ENCODE measurements at places on chromosomes 3 and 15. TPM values are rescaled to one million over a fixed set of nuclear protein-coding genes. Genes with fewer than 3 reads are reported as not detected.

Gene IFT57
- total RNA-seq: 21.4 TPM

DNA sequence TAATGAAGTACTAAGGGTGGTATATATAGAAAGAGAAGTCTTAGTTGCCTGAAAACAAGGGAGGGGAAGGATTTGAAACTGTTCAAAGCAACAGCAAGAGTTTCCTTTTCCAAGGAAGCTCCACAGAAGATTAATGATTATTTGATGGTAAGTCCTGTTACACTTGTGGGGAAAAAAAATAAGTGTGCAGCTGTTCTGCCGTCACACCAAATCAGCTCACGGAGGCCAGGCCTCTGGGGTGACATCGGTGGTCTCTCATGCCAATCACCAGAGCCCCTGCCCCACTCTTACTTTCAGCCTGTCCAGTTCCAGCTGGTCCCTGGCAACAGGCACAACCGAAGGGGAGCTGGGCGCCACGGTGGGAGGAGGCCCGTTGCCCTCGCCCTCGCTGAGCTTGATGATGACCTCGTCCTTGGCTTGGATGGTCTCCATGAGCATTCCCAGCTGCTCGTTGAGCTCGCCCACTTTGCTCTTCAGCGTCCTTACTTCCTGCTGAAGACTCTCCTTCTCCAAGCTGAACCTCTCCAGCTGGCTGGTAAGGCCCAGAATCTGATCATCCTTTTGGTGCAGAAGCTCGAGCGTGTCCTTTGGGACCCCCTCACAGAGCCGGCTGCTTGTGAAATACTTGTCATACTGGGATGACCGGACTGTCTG is 53.5 kb downstream of the TBC1D2B start:
- no peak for DNase-seq
- H3K27ac ChIP-seq: no peak overlapping the region
- no peaks in the 10 kb centered on the region for H3K4me1 ChIP-seq
- no peak overlapping the region for H3K4me3 ChIP-seq
- H3K27me3 ChIP-seq: no peaks in the 10 kb centered on the region
- peaks cover 11% of the 10 kb centered on the region for H3K36me3 ChIP-seq

DNA sequence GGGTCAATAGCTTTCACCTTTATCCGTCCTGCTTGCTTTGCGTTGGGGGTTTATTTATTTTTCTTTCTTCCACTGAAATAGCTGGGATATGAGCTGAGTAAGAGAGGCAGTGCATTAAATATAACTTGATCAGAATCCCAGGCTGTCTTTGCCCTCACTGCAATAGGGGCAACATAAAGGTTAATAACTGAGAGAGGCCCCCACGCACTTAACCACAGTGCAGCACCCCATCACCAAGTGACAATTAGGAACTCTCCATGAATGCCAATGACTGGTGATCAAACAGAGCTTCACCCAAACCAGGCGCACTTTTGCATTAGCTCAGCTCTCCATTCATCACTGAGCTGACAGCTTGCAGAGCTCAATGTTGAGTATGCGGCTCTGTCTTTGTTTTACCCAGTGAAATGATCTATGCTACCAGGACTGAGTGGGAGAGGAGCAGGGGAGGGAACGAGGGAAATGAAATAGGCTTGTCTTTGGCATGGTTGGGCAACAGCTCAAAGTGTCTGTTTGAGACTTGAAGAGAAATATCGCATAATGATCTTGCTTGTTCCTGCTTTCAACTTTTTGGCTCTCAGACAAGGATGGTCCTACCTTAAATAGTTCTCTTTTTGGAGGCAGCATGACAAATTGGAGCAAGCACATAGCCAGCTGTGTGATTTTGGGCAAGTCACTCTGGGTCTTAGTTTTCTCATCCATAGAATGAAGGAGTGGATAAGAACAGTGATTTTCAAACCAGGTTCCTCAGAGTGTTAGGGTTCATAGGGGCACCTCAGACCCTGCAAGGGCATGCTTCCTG is 14.5 kb upstream of the GLCE start:
- H3K4me3 ChIP-seq: no peak overlapping the region
- no peak for DNase-seq
- H3K4me1 ChIP-seq: no peaks in the 10 kb centered on the region
- H3K36me3 ChIP-seq: no peaks in the 10 kb centered on the region

Gene GOLGA8N
- total RNA-seq: 0.57 TPM

- H3K36me3 ChIP-seq: no peaks in the 10 kb centered on the region
- H3K4me3 ChIP-seq: no peak overlapping the region
- DNase-seq: no peak
- H3K27me3 ChIP-seq: no peaks in the 10 kb centered on the region
- H3K27ac ChIP-seq: no peak overlapping the region
- H3K4me1 ChIP-seq: no peaks in the 10 kb centered on the region
These were observed 168.4 kb upstream of the VEPH1 start for GRCh38 chr3:157671656-157672055.

GRCh38 chr3:4684976-4685375 is 191.8 kb downstream of the ITPR1 start:
- H3K27me3 ChIP-seq: no peaks in the 10 kb centered on the region
- H3K36me3 ChIP-seq: peaks cover 5% of the 10 kb centered on the region
- DNase-seq: no peak
- no peak overlapping the region for H3K27ac ChIP-seq
- peaks cover 2% of the 10 kb centered on the region for H3K4me1 ChIP-seq

- no peak for DNase-seq
- no peak overlapping the region for H3K27ac ChIP-seq
- H3K27me3 ChIP-seq: no peaks in the 10 kb centered on the region
- H3K36me3 ChIP-seq: no peaks in the 10 kb centered on the region
- no peak overlapping the region for H3K4me3 ChIP-seq
These were observed 721.5 kb upstream of the GOLIM4 start for GRCh38 chr3:168817177-168817576.

Gene LPP
- total RNA-seq: 64.6 TPM

GRCh38 chr15:57526615-57527014 is 65.1 kb upstream of the MYZAP start:
- no peak overlapping the region for H3K4me3 ChIP-seq
- H3K27ac ChIP-seq: no peak overlapping the region
- H3K27me3 ChIP-seq: no peaks in the 10 kb centered on the region
- H3K36me3 ChIP-seq: peaks cover 35% of the 10 kb centered on the region

GRCh38 chr15:33454346-33454745 is 143.6 kb downstream of the RYR3 start:
- no peaks in the 10 kb centered on the region for H3K27me3 ChIP-seq
- no peak for DNase-seq
- H3K36me3 ChIP-seq: no peaks in the 10 kb centered on the region
- no peak overlapping the region for H3K4me3 ChIP-seq
- no peak overlapping the region for H3K27ac ChIP-seq
- peaks cover 2% of the 10 kb centered on the region for H3K4me1 ChIP-seq

Gene KLHL6
- total RNA-seq: not detected

DNA sequence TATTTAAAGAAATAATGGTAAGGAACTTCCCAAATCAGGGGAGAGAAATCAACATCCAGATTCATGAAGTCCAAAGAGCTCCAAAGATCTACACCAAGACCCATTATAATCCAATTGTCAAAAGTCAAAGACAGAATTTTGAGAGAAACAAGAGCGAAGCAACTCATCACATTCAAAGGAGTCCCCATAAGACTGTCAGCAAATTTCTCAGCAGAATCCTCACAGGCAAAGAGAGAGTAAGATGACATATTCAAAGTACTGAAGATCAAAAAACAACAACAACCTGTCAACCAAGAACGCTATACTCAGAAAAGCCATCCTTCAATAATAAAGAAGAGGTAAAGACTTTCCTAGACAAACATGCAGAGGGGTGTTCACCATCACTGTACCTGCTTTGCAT is 342.1 kb downstream of the TIGIT start:
- no peak overlapping the region for H3K27ac ChIP-seq
- H3K36me3 ChIP-seq: peaks cover 4% of the 10 kb centered on the region
- no peaks in the 10 kb centered on the region for H3K4me1 ChIP-seq
- DNase-seq: no peak

Gene TRPC1
- total RNA-seq: 18.6 TPM

Gene HESX1
- total RNA-seq: 28.4 TPM

DNA sequence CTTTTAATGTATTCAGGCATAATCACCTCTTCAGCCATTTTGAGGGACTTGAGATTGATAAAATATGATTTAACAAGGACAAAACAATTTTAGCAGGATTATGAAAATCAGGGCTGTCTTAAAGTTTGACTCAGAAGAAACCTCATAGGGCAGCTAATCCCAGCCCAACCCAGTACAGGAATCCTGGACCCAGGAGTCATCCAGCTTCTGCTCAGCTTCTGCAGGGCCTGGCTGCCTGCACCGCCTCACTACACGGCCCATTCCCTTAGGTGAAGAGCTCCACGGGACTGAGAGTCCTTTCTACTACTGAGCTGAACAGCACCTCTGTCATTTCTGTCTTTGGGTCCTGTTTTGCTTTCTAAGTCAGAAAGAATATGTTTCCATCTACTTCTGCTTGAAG is 37.5 kb downstream of the ARHGAP31 start:
- no peak for DNase-seq
- H3K4me3 ChIP-seq: no peak overlapping the region
- no peak overlapping the region for H3K27ac ChIP-seq
- H3K36me3 ChIP-seq: no peaks in the 10 kb centered on the region
- H3K4me1 ChIP-seq: no peaks in the 10 kb centered on the region

- H3K36me3 ChIP-seq: no peaks in the 10 kb centered on the region
- H3K27me3 ChIP-seq: peaks cover 21% of the 10 kb centered on the region
- H3K4me1 ChIP-seq: no peaks in the 10 kb centered on the region
- no peak overlapping the region for H3K27ac ChIP-seq
- no peak for DNase-seq
These were observed 338.2 kb upstream of the THRB start for GRCh38 chr3:24832891-24833290.

DNA sequence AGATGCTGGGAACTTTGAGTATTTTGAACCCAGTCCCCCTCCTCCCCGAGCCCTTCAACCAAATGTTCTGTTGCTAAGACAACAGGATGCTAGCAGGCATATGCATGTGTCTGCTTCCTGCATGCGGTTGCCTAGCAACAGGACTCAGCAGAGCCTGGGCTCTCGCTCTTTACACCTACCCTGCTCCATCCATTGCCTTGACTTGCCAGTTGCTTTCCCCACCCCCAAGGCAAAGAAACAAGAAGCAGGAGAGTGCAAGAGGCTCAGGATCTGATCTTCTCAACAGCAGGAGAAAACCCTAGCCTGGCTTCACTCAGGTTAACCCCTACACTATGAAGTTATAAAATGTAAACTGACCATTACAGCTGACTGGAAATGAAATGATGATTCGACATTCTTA is 393.0 kb downstream of the IGSF11 start:
- no peak overlapping the region for H3K27ac ChIP-seq
- H3K27me3 ChIP-seq: no peaks in the 10 kb centered on the region
- no peaks in the 10 kb centered on the region for H3K36me3 ChIP-seq
- H3K4me3 ChIP-seq: no peak overlapping the region
- peak; percentile 86 for DNase-seq
- H3K4me1 ChIP-seq: no peaks in the 10 kb centered on the region

- H3K4me1 ChIP-seq: no peaks in the 10 kb centered on the region
- no peak overlapping the region for H3K4me3 ChIP-seq
- H3K27me3 ChIP-seq: no peaks in the 10 kb centered on the region
These were observed 7.1 kb upstream of the DVL3 start for GRCh38 chr3:184148076-184148475.

DNA sequence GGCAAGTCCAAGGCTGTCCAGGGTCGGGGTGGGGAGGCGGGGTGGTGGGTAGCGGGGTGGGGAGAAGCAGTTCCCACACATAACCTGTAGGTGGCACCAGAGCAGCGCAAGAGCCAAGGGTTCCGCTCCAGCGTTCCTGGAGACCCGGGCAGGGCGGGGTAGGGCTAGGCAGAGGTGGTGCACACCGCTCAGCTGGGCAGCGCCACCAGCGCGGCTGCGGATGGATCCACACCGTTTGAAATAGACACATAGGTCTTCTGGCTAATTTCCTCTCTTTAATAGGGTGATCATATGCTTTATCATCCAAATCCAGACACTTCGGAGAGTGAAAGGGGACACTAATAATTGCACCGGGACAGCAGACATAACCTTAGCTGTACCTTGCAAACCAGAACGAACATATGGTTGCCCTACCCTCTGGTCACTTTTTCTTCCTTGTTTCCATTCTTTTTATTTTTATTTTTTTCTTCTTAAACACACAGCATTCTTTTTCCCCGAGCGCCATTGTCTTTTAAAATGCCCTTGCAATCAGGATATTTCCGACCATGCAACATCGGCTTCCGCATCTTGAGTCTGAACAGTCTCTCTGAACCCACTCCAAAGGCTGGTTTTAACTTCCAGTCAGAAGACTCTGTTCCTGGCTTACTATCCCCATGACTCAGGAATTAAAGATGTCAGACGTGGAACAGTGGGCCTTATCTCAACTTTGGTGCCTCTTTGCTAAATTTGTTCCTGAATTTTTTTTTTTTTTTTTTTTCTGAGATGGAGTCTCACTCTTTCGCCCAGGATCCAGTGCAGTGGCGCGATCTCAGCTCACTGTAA is 12.5 kb upstream of the ZSCAN2 start:
- no peak overlapping the region for H3K27ac ChIP-seq
- DNase-seq: peak; percentile 94
- H3K4me1 ChIP-seq: no peaks in the 10 kb centered on the region
- no peaks in the 10 kb centered on the region for H3K27me3 ChIP-seq
- peak overlapping the region; percentile 22 for H3K4me3 ChIP-seq

- peaks cover 21% of the 10 kb centered on the region for H3K27me3 ChIP-seq
- 0 out of 2 replicates have a peak, but pooled peaks cover 1% of the 10 kb centered on the region for H3K4me1 ChIP-seq
- peak overlapping the region; percentile 69 for H3K4me3 ChIP-seq
- peak; percentile 41 for DNase-seq
These were observed 40.5 kb upstream of the ROPN1 start for GRCh38 chr3:124032311-124032880.

Gene GABRG3
- 0.24 TPM for total RNA-seq

Measured in H9 (cell line).